Kidney glomerular epithelial cell (primary cell): ENCODE measurements at places on chromosomes 13 and 19.

GRCh38 chr13:60850526-60850925 is 453.5 kb downstream of the TDRD3 start:
- no peak for DNase-seq

- DNase-seq: no peak
Observed at GRCh38 chr13:109738298-109738746, 48.1 kb downstream of the IRS2 start.

DNA sequence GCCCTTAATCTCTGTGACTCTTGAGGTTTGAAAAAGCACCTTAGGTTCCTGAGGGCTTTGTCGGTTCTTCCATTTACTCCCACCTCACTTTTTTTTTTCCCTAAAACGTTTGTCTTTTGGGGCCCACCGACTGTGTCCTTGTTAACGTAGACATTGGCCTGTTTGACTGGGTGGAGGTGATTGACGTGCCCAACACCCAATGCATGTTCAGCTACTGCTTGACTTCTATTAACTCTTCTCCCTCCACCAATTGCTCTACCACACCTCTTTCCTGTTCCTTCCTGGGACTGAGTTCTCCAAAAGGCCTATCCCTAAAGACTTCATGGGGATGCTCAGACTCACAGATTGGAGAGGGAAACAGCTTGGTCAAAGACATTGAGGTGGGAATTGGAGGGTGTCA is 17.3 kb downstream of the CKM start:
- no peak for DNase-seq

GRCh38 chr19:41956621-41957020 is 2.5 kb downstream of the RABAC1 start:
- no peak for DNase-seq

- DNase-seq: no peak
Observed at GRCh38 chr13:56988543-56988942, 152.2 kb upstream of the PRR20A start.

DNA sequence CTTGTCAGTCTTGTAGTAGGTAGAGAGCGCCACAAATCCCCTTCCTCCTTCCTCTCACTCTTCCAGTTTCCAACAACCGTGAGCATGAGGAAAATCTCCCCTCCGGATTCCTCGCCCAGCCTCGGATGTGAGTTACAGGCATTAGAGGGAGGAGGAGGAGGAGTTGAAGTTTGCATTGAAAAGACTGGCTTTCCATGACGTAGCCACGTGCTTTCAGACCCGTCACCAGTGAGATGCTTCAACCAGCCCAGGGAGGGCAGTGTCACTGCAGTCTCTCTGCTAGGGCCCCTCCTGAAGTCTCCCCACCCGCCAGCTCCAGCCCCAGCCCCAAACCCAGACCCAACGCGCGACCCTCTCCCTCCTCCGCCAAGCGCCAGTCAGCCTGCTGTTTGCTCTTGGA is 442 bp upstream of the FGF14 start:
- no peak for DNase-seq

- no peak for DNase-seq
Observed at GRCh38 chr13:22761709-22762108, 419.1 kb upstream of the SGCG start.

GRCh38 chr13:59145381-59145780 is 1018.3 kb downstream of the DIAPH3 start:
- no peak for DNase-seq

- peak; percentile 31 for DNase-seq
Observed at GRCh38 chr13:63449550-63449949, 2033.9 kb upstream of the PCDH20 start.

- no peak for DNase-seq
Observed at GRCh38 chr13:32783067-32783466, 196.8 kb downstream of the PDS5B start.

DNA sequence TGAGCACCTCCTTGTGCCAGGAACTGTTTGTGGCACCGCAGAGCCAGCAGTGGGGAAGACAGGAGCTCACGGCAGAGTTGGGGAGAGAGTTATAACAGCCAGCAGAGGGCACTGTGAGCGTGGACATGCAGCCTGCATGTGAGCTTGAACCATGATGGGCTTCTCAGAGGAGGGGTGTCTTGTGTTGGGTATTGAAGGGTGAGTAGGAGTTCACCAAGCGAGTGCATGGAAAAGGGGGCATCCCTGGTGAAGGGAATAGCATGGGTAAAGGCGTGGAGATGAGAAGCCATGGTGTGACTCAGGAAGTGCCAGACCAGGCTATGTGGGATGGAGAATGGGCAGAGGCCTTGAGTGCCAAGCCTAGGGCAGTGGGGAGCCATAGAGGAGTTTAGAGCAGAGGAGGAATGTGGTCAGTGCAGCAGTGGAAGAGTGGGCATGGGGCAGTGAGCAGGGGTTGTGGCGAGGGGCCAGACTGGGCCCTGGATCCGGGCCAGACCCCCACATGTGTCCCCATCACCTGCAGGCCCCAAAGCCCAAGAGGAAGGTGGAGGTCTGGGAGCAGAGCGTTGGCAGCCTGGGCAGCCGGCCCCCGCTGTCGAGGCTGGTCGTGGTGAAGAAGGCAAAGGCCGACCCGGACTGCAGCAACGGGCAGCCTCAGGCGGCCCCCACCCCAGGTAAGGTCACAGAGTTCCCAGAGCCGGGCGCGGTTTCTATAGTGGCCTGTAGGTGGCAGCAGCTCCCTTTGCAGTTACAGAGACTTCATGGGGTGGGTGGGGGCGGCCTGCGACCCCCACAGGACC is 11.8 kb upstream of the SHD start:
- no peak for DNase-seq

GRCh38 chr13:70385852-70386251 is 277.6 kb upstream of the KLHL1 start:
- DNase-seq: no peak

GRCh38 chr19:19741184-19741583 is 8.3 kb upstream of the ZNF14 start:
- DNase-seq: no peak

GRCh38 chr13:38767506-38768265 is 80.8 kb downstream of the FREM2 start:
- peak; percentile 36 for DNase-seq

GRCh38 chr19:54949412-54949811 is 2.1 kb upstream of the NLRP7 start:
- DNase-seq: no peak

DNA sequence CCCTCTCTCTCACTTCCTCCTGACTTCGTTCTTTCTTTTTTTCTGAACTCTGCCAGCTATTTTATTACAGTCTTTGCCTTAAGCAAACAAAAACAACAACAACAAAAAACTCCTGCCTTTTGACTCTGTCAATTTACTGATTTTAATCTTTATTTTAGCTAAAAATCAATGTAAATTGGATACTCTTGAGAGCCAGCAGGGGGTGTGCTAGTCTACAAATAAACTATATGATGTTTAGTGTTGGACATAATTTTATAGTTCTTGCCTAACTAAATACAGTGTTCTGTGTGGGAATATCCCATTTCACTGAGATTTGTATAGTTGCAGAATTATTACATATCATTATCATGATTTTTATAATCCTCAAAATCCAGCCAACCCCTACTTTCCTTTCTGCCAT is 1199.9 kb upstream of the SPRY2 start:
- DNase-seq: no peak

- DNase-seq: no peak
Observed at GRCh38 chr19:54325631-54326030, 12.7 kb upstream of the LILRA5 start.

- DNase-seq: no peak
Observed at GRCh38 chr13:92488249-92488852, 738.3 kb upstream of the GPC6 start.

GRCh38 chr13:50126993-50127725 is 111.9 kb downstream of the KCNRG start:
- no peak for DNase-seq

DNA sequence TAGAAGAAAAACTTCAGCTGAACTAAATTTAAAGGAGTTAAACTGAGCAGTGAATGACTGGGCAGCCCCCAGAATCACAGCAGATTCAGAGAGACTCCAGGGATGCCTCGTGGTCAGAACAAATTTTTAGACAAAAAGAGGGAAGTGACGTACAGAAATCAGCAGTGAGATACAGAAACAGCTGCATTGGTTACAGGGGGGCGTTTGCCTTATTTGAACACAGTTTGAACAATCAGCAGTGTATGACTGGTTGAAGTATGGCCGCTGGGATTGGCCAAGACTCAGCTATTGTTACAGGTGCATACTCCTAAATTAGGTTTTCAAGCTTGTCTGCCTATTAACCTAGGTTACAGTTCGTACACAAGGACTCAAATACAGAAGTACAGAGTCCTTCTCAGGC is 2.2 kb upstream of the SPRYD7 start:
- DNase-seq: no peak

- no peak for DNase-seq
Observed at GRCh38 chr13:43309311-43309710, 285.9 kb downstream of the DNAJC15 start.

- DNase-seq: no peak
Observed at GRCh38 chr13:102944821-102945220, 99.0 kb downstream of the ERCC5 start.

DNA sequence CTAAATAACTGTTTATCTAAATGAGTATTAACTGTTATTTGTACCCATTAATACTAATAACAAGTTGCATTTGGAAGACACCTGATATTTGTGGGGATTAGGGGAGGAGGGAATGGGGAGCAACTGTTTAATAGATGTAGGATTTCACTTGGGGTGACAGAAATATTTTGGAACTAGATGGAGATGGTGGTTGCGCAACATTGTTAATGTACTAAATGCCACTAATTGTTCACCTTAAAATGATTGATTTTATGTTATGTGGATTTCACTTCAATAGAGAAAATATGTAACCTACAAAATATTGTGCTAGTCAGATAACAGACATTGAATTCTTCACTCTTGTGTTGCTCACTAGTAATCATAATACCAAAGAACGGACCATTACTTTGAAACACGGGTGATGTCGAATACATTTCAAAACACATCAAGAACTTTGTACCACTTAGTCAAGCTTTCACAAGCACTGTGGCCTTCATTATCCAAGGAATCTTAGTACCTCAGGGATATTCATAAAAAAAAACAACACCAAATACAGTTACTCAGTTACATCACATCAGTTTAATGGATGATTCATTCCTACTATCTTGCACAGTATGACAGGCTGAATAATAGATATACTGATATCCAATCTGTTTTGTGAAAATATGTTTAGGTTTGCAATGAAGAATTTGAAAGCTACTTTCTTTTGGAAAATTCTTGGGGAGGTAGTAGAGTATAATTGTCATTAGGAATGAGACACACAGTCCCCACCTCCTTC is 721.8 kb downstream of the PCDH9 start:
- peak; percentile 11 for DNase-seq

GRCh38 chr19:15124572-15125231 is 17.5 kb downstream of the SYDE1 start:
- no peak for DNase-seq

DNA sequence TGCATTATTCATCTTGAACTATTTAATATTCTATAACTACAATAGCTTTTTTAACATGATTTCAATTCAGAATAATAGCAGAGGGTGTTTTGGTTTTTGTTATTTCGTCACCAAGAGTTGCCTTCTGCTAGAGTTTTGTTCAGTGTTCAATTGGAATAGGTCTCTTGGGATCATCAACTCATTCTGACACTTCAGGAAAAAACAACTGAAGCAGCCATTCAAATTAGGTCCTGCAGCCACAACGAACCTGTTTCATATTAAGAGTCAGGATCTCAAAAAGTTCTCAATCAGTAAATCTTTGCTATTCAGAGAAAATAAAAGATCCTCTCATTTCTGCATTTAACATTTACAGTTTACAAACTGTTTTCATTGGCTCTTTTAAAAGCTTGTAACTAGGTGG is 2.4 kb upstream of the CHAMP1 start:
- DNase-seq: no peak

DNA sequence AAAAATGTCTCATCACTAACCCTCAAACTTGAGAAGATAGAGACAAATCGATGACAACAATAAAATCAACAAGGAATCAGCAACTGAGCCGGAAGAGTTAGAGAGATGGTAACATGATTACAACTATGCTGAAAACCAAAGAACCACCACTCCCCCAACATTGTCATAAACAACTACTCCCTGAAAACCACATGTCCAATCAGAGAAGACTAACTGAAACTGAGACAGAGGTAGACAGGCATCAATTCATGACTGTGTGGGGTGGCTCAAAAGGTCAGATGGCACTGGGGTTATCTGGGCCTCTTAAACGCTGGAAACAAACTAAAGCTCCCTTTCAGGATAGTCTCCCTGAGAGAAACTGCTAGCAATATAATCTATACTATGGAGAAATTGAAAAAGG is 488.8 kb downstream of the KCTD12 start:
- no peak for DNase-seq

GRCh38 chr13:99743094-99743493 is 228.5 kb downstream of the ZIC5 start:
- DNase-seq: no peak

- DNase-seq: no peak
Observed at GRCh38 chr13:113650275-113650674, 7.7 kb downstream of the ATP4B start.

- DNase-seq: peak; percentile 53
Observed at GRCh38 chr13:48126944-48127830, 32.3 kb upstream of the MED4 start.

GRCh38 chr19:1856698-1857603 is 6.4 kb downstream of the KLF16 start:
- peak; percentile 65 for DNase-seq

DNA sequence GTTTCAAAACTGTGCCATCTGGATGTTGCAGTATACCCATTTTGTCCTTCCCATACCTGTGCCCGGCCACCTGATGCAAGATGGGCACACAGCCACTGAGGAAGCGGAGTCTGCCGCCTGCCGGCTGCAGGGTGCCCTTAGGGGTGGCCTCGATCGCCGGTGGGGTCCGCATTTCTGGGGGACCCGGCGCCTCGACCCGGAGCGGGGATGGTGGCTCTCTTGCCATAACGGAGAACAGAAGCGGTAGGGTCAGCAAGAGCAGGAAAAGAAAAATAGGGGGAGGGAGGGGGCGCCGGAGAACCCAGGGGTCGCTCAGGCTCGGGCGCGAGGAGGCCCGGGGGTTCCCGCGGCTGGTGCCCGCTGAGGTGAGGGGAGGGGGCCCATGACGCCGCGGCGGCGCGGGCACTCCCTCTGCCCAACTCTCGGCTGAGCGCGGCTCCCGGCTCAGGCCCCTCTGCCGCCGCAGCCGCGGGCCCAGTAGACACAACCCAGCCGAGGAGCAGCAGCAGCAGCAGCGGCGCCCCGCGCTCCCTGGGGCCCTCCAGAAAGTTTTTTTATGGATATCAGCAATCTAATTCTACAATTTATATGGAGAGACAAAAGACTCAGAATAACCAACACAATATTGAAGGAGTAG is 13.8 kb upstream of the CYP4F2 start:
- DNase-seq: no peak

DNA sequence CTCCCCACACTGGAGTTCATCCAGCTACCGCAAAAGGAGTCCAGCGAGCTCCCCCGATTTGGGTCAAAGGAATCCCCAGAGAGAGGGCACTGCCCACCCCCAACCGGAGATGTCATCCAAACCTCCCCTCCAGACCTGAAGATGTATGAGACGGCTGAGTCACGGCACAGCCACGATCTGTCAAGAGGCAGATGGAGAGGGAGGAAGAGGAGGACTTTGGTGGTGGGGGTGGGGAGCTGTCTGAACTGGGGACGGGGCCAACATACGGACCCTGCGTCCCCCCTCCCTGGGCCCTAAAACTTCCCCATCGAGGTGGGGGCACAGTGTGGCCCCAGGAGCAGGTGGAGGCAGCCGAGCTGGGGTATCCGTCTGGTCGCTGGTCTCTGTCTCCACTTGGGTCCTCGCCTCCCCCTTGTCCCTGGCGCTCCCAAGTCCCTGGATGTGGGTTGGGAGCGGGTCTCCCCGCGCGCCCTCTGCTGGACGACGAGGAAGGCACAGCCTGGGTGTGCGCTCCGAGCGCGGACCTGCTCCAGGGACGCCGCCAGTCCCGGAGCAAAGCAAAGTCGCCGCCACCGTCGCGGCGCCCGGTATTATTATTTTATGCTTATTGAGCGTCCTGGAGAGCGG is 3.8 kb downstream of the PDE4A start:
- DNase-seq: peak; percentile 11
